CD4-positive, alpha-beta T cell treated with Interleukin-6 for 4 hours (primary cell): ENCODE measurements at places on chromosomes 3 and 15.
A peak's percentile ranks its signal among the peaks of the same experiment; 100 is the strongest.

DNA sequence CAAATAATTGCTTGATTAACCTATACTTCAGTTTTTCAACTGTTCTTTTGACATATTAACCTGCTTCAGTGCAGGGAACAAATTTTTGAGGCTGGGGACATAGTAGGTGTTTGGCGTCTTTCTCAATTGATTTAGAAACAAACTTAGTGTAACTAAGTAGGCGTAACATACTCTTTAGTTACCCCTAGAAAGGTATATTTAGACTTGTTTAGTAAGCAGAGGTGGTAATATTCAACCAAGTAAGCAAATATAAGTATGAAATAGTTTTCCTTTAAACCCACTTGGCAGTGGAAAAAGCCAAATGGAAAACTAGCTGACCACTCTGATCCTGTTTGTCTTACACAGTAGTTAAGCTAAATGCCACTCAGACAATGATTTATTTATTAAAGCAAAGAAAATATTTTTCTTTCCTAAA lies 113.2 kb downstream of the MBNL1 start:
- DNase-seq = no peak

- DNase-seq = no peak
Observed at GRCh38 chr3:89059211-89059925, 48.1 kb upstream of the EPHA3 start.

- no peak for DNase-seq
Observed at GRCh38 chr3:156492801-156493261, 62.1 kb downstream of the SSR3 start.

GRCh38 chr3:100516838-100517237 lies 24.4 kb downstream of the TMEM45A start:
- DNase-seq = no peak

DNA sequence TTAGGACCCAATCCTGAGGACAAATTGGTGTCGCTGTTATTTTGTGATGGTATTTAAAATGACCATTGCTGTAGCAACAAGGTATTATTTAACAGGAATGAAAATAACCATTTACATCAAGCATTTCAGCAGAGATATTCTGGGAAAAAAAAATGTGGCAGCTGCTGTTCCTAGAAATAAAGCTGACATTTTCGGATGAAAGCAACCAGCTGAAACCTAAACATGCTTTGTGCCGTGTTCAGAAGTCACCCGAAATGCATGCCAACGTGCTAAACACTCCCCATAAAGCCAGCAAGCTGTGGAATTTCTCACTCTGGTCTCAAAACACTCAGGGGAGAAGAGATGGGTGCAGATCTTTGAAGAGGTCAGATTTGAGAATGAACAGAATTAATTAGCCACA lies 31.5 kb upstream of the TAFA4 start:
- DNase-seq = no peak

DNA sequence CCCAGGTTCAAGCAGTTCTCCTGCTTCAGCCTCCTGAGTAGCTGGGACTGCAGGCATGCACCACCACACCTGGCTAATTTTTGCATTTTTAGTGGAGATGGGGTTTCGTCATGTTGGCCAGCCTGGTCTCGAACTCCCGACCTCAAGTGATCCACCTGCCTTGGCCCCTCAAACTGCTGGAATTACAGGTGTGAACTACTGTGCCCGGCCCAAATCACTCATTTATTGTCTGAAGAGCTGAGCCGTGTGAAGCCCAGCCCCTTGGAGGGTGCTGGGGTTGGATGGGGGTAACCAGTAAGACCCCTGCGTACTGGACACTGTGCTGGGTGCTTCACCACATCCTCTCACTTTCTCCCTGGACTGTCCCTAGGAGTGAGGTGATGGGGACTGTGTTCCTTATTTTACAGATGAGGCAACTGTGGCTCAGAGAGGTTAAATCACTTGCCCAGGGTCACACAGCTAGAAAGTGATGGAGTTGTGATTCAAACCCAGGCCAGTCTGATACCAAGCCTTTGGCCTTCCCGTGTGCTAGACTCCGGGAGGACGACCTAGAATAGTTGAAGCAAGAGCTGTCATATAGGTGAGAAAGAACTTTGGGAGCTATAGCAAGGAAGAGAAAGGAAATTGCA lies 41.7 kb upstream of the IREB2 start:
- DNase-seq = no peak

DNA sequence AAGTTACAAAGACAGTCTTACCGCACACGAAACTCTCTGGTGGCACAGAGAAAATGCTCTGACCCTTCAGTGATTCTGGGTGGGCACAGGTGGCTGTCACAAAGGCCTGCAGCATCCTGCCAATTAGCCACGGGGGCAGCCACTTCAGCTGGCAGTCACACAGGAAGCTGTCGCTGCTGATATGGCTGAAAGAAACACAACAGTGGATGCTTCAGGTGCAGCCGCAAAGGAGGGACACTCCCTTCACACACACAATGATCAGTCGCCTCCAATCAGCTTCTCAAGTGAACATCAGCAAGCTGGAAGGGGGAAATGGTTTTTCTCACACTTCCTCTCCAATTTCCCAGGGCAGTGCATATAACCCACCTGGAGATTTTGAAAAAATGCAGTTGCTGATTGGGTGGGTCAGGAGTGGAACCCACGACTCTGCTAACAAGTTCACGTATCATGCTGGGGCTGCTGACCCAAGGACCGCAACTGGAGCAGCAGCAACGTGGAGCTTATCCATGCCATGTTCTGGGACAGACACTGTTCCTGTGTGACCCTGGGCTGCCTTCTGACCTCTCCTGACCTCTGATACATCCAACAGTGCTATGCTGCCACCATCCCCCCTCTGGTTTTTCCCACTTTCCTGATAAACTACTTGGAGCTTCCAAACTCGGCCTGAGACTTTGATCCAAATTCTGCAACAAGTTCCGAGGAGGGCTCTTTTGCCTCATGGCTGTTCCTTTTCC lies 106.6 kb downstream of the LRIG1 start:
- DNase-seq = peak; percentile 69

GRCh38 chr3:122415762-122416654 lies at the start of gene WDR5B:
WDR5B (minus strand) TSS chr3:122416062; CDS start chr3:122415528, 534 bp downstream.
- peak; percentile 98 for DNase-seq

DNA sequence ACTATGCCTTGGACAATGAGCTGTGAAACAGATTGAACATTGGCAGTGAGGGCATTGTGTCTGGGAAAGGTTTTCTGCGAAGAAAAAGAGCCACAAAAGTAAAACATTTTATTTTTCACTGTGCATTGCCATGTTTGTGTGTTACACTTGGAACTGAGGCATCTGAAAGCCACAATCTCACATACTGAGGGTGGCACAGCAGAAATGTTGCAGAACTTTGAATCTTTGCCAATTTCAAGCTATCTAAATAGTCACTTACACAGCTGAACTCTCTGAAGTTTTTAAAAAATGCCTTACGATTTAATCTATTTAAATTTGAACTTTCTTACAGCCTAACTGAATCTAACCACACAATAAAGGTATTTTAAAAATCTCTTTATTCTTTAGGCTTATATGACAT lies 154.1 kb upstream of the GRM7 start:
- no peak for DNase-seq

- no peak for DNase-seq
Observed at GRCh38 chr3:133283958-133284807, 115.7 kb upstream of the BFSP2 start.

DNA sequence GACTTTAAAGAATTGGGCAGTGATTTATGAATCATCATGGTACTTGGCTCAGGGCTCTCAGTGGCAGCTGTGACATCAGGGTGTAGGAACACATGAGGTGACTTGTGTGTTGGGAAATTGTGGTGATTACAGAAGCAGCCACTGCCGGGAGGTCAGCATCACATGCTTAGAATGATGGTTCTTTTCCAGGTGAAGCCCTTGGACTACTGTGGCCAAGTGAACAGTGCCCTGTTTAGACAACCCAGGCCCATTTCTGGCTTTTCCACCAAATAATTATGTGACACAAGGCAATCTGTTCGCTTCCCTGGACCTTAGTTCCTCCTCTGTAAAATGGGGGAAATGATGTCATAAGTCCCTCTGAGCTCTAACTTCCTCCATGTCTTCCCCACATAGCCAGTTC lies 139.7 kb upstream of the ROPN1 start:
- DNase-seq = no peak

DNA sequence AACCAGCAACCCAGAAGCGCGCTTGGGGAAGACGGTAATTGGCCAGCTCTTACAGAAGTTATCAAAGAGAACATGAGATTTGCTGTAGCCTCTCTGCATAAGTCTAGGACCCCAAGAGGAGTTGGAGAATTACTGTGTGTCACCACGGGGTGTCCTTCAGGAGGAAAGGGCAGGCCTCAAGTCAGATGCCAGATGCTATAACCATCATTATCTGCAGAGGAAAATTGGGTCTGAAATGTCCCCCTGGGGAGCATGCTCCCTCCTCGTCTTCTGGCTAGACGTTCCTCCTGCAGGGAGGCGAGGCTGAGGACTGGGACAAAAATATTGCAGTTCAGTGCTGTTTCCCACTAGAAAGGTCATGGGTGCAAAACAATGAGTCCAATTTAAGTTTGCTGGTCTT lies 380.5 kb upstream of the CFAP20DC start:
- no peak for DNase-seq

DNA sequence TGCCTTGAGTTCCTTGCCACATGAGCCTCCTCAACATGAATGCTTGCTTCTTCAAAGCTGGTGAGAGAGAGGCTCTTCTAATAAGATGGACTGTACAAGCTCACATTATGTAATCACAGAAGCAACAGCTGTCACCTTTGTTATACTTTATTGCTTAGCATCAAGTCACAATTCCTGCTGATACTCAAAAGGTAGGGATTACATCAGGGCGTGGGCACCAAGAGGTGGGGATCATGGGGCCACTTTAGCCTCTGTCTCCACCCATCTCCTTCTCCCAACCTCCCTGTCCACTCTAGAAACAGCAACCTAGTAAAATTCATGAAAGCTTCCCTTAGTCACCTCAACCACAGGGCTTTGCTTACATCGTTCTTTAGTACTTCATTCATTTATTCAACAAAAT lies 95.9 kb downstream of the FAM43A start:
- no peak for DNase-seq
